ENCODE measurements at places on chromosomes 4 and X. TPM values are rescaled to one million over a fixed set of nuclear protein-coding genes. Genes with fewer than 3 reads are reported as not detected.
A peak's percentile ranks its signal among the peaks of the same experiment; 100 is the strongest.

DNA sequence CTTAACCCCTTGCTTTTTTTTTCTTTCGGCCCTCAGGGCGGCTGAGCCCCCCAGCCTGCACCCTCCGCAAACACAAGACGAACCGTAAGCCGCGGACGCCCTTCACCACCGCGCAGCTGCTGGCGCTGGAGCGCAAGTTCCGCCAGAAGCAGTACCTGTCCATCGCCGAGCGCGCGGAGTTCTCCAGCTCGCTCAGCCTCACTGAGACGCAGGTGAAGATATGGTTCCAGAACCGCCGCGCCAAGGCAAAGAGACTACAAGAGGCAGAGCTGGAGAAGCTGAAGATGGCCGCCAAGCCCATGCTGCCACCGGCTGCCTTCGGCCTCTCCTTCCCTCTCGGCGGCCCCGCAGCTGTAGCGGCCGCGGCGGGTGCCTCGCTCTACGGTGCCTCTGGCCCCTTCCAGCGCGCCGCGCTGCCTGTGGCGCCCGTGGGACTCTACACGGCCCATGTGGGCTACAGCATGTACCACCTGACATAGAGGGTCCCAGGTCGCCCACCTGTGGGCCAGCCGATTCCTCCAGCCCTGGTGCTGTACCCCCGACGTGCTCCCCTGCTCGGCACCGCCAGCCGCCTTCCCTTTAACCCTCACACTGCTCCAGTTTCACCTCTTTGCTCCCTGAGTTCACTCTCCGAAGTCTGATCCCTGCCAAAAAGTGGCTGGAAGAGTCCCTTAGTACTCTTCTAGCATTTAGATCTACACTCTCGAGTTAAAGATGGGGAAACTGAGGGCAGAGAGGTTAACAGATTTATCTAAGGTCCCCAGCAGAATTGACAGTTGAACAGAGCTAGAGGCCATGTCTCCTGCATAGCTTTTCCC is 3.4 kb downstream of the MSX1 start:
- H3K27me3 ChIP-seq, result peaks cover 82% of the 10 kb centered on the region
- H3K27ac ChIP-seq, result no peak overlapping the region
- H3K4me3 ChIP-seq, result no peak overlapping the region
- peaks cover 69% of the 10 kb centered on the region for H3K4me1 ChIP-seq

- no peak overlapping the region for H3K27ac ChIP-seq
- H3K4me1 ChIP-seq, result peaks cover 15% of the 10 kb centered on the region
- no peak overlapping the region for H3K4me3 ChIP-seq
- DNase-seq, result no peak
- H3K27me3 ChIP-seq, result no peaks in the 10 kb centered on the region
- no peaks in the 10 kb centered on the region for H3K36me3 ChIP-seq
Measured at GRCh38 chr4:41132055-41132683, 82.2 kb downstream of the APBB2 start.

DNA sequence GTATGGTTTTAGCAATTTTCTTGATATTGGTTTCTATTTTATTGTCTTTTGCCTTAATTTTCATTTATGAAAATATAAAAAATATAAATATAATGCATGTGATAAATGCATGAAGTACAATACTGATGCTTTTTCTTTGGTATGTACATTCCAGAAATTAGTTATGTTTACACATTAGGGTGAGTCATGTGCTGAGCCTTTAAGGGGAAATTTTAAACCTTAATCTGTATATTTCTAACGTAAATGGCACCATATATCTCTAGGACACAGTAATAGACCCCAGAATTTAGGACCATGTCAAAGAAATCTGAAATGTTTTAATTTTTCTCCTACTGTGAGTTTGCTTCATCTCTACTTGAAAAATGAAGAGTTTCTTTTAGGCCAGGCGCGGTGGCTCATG is 117.8 kb upstream of the SPRY1 start:
- no peak overlapping the region for H3K27ac ChIP-seq
- H3K4me3 ChIP-seq, result no peak overlapping the region
- peaks cover 3% of the 10 kb centered on the region for H3K4me1 ChIP-seq
- no peaks in the 10 kb centered on the region for H3K36me3 ChIP-seq

- peak overlapping the region; percentile 56 for H3K27ac ChIP-seq
- H3K4me1 ChIP-seq, result peaks cover 23% of the 10 kb centered on the region
- H3K27me3 ChIP-seq, result no peaks in the 10 kb centered on the region
- no peaks in the 10 kb centered on the region for H3K36me3 ChIP-seq
Measured at GRCh38 chr4:139900964-139901376, 235.4 kb downstream of the MGST2 start.

- H3K4me1 ChIP-seq, result peaks cover 13% of the 10 kb centered on the region
- H3K4me3 ChIP-seq, result no peak overlapping the region
Measured at GRCh38 chr4:141473952-141474351, 162.4 kb upstream of the IL15 start.

DNA sequence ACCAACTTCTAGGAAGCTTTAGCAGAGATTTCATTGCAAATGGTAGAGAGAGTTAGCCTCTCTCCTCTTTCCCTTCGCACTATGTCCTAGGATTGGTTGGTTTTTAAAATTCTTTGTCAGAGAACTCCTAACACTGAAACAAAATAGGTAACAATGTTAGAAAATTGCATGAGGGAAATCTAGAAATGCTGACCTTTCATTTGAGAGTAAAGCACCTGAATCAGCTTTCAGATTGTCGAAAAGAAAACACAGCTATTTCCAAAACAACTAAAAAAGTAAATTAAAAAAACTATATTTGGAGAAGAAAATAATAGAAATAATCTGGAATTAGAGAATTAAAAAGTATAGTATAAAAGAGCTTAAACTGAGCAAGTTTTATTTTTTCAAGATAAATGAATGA is 108.1 kb upstream of the GK2 start:
- H3K27ac ChIP-seq, result no peak overlapping the region
- H3K4me3 ChIP-seq, result no peak overlapping the region
- peaks cover 22% of the 10 kb centered on the region for H3K4me1 ChIP-seq
- no peaks in the 10 kb centered on the region for H3K27me3 ChIP-seq
- no peaks in the 10 kb centered on the region for H3K36me3 ChIP-seq
- DNase-seq, result no peak

DNA sequence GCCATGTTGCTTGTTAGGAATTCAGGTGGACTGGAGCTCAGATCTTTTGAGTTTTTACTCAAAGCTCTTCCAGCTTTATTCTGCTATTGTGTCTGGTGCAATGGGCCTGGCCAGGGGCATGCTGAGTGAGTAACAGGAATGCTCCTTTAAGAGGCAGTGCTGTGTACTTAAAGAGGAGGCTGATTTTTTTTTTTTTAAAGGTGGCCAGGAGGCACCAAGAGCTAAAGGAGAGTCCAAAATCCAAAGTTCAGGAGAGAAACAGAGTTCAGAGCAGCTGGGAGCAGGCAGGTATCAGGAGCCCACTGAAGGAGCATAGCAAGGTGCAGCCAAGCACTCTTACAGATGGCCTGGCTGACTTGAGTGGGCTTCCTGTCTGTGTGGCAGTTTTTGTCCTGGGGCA is 178.7 kb downstream of the FMR1NB start:
- H3K36me3 ChIP-seq, result no peaks in the 10 kb centered on the region
- no peak for DNase-seq
- H3K4me1 ChIP-seq, result no peaks in the 10 kb centered on the region
- H3K27me3 ChIP-seq, result no peaks in the 10 kb centered on the region
- no peak overlapping the region for H3K27ac ChIP-seq
- H3K4me3 ChIP-seq, result no peak overlapping the region

DNA sequence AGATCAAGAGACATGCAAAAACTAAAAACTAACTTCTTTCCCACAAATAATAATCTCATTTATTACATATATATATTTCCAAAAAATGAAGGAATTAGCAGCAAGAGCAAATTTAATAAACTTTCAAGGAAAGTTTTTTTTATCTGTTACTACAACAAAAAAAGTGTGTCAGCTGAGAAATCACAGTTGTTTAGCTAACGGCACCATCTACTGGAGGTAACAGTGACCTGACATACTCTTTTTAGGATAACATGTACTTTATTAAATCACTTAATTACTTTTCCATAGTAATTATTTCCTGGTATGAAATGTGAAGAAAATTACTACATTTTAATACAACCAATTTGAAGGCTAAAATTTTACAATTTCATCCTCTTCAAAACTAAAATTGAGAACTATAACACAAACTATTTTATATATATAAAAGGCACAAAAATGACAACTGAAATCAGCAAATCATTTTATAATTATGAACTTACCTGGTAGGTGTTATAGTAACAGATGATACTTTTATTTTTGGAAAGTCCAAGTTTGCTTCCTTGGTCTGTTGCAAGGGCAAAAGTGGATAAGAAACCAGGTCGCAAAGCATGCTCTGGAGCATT is 9.1 kb downstream of the LAMTOR3 start:
- H3K4me3 ChIP-seq, result no peak overlapping the region
- H3K27me3 ChIP-seq, result no peaks in the 10 kb centered on the region
- no peak for DNase-seq
- H3K27ac ChIP-seq, result peak overlapping the region; percentile 13

GRCh38 chr4:99965173-99965572 is 15.1 kb upstream of the H2AZ1 start:
- no peak for DNase-seq
- H3K27ac ChIP-seq, result no peak overlapping the region
- no peaks in the 10 kb centered on the region for H3K36me3 ChIP-seq
- peaks cover 8% of the 10 kb centered on the region for H3K27me3 ChIP-seq

SLC9A7 gene
- 2.9 TPM for total RNA-seq

MXD4 gene
- 86.4 TPM for total RNA-seq

MAGEA9B gene
- total RNA-seq, result not detected

BEX2 gene
- 3.6 TPM for total RNA-seq

DOK7 gene
- total RNA-seq, result 1.7 TPM

RBM46 gene
- total RNA-seq, result not detected

Data from esophagus muscularis mucosa (tissue), 4 donors.